Dorsolateral prefrontal cortex (tissue), 122 donors: ENCODE measurements at places on chromosomes 16 and 17.

DNA sequence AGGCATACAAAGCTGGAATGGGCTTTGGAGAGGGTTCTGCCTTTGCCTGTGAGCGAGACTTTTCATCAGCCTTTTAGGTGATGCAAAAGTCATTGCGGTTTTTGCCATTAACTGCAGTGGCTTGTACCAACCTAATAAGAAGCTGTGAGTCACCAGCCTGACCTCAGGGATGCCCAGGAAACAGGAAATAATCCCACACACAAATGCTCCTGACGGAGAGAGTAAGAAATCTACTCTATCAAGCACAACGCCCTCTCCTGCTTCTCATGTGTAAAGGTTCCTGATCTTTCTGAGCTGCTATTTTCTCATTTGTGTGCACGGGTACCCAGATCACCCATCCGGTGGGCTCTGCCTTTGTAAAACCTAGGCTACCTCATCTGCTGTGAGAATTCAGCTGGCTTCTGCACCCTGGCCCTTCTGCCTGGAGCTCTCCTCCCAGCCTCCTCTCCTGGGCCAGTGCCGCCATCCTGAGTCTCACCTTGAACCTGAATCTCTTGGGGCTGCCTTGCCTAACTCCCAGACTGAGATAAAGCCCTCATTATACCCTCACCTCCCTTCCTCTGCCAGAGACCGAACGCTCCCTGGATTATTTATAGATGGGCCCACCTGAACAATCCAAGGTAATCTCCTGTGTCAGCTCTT is 299.7 kb downstream of the C16orf95 start:
- DNase-seq: no peak

- no peak for DNase-seq
These were observed 13.5 kb upstream of the ADORA2B start for GRCh38 chr17:15931394-15931793.

GRCh38 chr16:82756283-82756599 is 129.5 kb downstream of the CDH13 start:
- no peak for DNase-seq

- DNase-seq: no peak
These were observed 24.1 kb upstream of the DYNLL2 start for GRCh38 chr17:58059141-58059540.

DNA sequence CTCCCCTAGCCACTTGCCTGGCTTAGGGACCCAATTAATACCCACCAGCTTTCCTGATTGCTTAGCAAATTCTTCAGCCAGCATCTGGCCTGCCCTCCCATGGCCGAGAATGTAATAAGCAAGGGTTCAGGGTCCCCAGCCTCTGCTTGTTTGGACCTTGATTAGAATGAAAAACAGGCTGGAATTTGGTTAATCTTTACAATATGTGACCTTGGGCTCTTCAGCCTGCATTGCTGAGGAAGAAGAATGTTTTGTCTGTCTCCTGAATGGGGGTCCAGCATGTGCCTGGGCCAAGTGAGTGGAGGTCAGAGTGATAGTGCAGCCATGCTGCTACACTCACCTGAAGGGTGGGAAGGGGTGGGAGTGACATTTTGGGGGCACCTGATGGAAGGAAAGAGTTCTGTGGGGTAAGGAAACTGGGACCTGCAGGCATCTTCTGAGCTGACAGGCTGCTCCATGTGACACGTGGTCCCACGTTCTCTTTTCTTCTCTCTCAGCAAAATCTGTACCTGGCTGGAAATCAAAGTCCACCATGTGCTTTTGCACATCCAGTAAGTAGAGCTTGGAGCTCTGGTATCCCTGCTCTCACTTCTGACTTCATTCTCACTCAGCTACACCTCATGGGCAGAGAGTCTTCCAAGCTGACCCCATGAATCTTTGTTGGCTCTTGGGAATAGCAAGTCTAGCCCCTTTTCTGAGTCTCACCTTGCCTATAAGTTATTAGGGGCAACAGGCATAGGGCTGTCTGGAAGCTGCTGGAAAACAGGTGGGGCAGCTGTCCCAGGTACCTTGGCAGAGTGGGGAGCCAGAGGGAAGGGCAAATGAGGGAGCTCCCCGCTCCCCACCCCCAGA is 5.3 kb downstream of the TMEM106A start:
- DNase-seq: no peak

DNA sequence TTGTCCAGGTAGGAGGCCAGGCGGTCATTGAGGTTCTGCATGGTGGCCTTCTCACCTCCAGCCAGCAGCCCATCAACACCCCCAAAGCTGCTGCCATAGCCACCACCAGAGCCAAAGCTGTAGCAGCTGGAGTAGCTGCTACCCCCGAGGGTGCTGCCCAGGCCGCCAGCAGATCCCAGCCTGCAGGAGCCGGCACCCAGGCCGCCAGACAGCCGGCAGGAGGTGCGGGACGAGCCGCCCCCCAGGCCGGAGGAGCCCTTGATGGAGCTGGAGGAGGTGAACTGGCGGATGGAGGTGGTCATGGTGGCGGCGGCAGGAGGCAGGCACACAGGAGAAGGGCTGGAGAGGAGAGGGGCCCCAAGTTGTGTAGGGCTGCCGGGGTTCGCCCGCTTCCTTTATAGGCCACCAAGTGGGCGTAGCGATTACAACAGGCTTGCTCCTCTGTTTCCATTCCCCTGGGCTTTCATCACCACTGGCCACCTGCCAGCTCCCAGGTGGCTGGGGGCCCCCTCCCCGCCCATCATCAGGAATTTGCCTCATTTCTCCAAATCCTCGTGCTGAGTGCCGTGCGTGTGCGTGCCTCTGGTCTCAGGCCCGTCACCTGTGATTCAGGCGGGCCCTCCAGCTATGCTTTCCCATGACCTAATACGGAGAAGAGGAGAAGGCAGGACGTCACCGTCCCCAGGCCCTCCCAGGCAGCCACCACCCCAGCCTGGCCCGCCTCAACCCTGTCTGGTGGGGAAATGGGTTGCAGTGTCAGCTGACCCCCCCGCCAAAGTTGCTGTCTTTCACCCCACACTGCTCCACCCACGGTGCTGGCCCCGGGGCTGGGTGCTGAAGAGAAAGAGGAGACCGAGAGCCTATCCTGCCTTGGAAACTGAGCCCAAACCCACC is at the start of gene KRT17:
KRT17 (minus strand) TSS at position 368 of the 894 bp plus-strand sequence; CDS start at position 302, 66 bp downstream.
- DNase-seq: no peak

- DNase-seq: no peak
These were observed 62.3 kb downstream of the MARCHF10 start for GRCh38 chr17:62745806-62746205.

DNA sequence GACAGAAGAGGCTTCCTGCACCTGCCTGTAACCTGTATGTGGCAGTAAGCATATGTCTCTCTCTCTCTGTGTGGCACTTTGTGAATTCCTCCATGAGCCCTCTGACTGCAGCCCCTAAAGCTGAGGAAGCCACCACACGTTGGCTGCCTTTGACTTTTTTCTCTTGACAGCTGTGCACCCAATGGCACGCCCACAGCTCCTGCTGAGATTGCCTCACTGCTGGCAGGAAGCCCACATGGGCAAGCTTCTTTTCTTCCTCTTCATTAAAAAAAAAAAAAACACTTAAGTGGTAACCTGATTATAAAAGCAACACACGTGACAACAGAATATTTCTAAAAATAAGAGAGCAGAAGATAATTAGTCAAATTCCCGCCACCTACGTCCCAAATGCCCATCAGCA is 34.0 kb upstream of the PIRT start:
- DNase-seq: no peak

DNA sequence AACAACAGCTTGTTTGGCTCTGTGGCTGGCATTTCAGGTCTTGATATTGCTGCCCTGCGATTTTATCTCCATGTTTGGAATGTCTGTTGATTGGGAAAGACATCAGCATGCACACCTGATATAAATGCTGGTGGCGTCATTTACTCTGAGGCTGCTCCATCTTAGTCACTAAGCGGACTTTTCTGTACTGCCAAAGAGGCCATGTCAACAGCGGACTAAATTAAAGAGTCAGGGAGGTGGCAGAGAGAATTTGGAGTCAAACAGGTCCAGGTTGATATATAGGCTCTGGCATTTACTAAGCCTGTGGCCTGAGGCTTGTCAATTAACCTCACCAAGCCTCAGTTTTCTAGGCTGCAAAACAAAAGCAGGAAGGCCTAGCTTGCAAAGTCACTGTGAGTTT is 6.2 kb downstream of the RBFOX1 start:
- DNase-seq: no peak

GRCh38 chr16:3623642-3624041 is 12.2 kb upstream of the SLX4 start:
- no peak for DNase-seq

DNA sequence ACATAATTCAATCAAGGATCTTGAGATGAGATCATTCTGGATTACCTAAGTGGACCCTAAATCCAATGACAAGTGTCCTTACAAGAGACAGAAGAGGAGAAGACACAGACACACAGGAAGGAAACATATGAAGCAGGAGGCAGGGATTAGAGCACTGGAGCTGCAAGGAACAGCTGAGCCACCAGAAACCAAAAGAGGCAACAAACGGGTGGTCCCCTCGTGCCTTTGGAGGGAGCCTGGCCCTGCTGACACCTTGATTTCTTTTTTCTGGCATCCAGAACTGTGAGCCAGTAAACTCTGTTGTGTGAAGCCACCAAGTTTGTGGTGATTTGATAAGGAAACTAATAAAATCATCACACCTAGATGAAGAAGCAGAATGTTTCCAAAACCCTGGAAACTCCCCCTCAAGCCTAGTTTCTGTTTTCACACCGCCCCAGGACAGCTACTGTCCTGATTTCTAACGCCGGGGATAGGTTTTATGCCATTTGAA is 115.2 kb downstream of the PITPNC1 start:
- no peak for DNase-seq
